ENCODE measurements at places on chromosomes 6 and 20.

- peak; percentile 20 for DNase-seq
Observed at GRCh38 chr20:9147547-9148024, 78.7 kb downstream of the PLCB4 start.

DNA sequence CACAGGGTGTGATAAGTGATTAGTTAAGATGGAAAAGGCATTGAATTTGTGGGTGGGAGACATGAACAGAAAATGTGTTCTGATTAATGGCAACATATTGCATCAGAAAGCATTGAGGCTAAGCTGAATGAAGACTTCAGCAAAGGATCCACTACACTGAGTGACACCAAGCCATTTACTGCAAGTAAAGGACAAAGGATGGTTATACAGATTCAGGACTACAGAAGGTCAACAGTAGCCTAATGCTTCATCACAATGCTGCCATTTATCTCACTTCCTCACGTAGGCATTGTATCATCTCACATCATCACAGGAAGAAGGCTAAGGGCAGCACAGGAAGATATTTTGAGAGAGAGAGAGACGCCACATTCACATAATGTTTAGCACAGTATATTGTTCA, 398.2 kb downstream of the COL12A1 start:
- DNase-seq: no peak

GRCh38 chr6:92289831-92290230, 1129.5 kb downstream of the EPHA7 start:
- DNase-seq: no peak

GRCh38 chr6:157880534-157880933, 57.5 kb downstream of the SNX9 start:
- DNase-seq: no peak

GRCh38 chr6:8731874-8732273, 296.5 kb upstream of the SLC35B3 start:
- DNase-seq: no peak

DNA sequence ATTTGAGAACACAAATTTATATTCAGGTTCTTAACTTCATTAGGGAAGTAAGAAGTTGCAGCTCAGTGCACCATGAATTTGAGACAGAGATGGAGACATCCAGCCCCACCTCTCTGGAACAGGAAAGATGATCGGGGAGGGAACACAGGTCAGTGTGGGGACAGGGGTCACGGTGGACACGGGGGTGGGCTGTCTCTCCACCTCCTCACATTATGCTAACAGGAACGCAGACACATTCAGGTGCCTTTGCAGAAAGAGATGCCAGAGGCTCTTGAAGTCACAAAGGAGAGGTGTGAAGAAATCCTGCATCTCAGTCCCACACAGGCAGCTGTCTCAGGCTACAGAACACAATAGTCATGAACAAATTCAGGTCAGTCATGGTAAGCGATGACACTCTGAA, 3.1 kb downstream of the HLA-C start:
- no peak for DNase-seq

GRCh38 chr20:10093087-10093591, 58.4 kb downstream of the ANKEF1 start:
- DNase-seq: peak; percentile 47

DNA sequence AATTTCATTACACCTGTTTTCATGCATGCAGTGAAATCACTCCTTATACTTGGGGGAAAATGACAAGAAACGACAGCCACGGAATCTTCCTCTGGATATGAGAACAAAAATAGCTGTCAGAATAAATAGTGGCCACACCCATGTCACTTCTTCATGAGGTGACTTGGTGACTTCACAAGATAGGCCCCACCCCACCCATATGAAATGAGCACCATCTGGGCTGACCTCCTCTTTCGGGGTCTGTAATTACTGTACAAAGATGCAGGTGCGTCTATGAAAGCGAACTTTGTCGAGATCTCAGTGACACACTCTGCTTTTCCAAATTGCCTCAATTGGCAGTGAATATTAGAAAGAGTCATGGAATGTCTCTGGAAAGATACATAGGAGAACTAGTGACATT, 184.2 kb upstream of the CCN2 start:
- no peak for DNase-seq

- DNase-seq: no peak
Observed at GRCh38 chr6:21653905-21654304, 60.4 kb downstream of the SOX4 start.

GRCh38 chr20:33702861-33703260, 16.7 kb upstream of the E2F1 start:
- DNase-seq: no peak

DNA sequence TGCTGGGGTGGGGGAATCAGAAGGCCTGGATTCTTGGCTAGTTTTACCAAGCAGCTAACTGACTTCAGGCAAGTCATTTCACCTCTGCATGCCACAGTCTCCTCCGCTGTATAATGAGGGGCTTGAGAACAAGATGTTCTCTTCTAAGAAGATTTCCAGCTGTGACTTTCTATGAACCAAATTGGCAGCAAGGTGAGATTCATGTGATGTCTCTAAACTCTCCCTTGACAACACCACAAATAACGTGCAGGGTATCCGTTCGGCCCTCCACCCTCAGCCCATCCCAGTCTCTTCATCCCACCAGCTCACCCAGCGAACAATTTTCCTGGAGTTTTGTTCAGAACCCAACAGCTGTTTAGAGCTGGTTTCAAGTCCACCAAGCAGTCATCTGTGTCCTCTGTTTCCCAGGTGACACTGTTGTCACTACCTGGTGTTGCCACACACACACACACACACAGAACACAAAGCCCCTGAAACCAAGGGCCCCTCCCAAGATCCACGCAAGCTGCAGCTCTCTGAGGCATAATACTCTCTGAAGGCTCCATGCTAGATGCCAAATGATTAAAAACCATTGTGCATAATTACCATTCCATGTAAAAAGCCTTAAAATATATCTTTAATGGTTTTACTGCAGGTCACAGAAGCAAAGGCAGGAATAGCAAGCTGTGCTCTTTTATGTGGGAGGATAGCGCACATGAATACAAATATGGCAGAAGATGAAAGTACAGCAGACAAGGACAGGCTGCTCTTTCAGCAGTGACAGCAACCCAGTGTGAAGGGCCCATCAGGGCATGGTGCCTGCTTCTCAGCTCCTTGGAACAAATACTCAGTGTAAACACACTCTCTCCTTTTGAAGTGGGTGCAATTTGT, 48.2 kb downstream of the ARHGAP18 start:
- DNase-seq: no peak

DNA sequence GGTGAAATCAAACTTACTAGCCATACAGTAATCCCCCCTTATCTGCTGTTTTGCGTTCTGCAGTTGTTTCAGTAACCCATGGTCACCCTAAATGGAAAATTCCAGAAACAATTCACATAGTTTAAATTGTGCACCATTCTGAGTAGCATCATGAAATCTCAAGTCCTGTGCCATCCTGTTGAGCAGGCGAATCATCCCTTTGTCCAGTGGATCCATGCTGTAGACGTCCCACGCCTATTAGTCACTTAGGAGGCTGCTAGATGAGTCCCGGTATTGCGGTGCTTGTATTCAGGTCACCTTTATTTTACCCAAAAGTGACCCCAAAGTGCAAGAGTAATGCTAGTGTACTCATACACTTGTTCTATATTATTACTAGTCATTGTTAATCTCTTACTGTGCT, 46.4 kb downstream of the HECA start:
- no peak for DNase-seq

- no peak for DNase-seq
Observed at GRCh38 chr6:151655099-151655498, 152.4 kb upstream of the ESR1 start.

GRCh38 chr6:116206231-116206903, 47.5 kb downstream of the TSPYL4 start:
- peak; percentile 27 for DNase-seq

- no peak for DNase-seq
Observed at GRCh38 chr6:33213166-33213988, 5.1 kb downstream of the RING1 start.

GRCh38 chr20:24683676-24684075, 214.2 kb downstream of the SYNDIG1 start:
- peak; percentile 28 for DNase-seq

DNA sequence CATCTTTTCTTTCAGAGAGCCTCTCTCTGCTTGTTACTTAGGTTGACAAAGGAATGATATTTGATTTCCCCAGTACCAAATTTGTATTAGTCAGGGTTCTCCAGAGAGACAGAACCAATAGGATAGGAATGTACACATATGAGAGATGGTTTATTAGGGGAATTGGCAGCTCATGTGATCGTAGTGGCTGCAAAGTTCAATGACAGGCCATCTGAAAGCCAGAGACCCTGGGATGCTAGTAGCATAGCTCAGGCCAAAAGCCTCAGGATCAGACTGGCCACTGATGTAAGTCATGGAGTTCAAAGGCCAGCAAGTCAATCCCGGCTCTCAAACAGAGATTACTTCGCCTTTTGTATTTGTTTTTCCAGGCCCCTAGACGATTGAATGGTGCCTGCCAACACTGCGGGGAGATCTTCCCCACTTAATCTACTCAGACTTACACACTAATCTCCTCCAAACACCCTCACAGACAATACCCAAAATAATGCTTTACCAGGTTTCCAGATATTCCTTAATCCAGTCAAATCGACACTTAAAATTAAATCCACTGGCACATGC, 215.5 kb downstream of the ALDH8A1 start:
- DNase-seq: no peak

DNA sequence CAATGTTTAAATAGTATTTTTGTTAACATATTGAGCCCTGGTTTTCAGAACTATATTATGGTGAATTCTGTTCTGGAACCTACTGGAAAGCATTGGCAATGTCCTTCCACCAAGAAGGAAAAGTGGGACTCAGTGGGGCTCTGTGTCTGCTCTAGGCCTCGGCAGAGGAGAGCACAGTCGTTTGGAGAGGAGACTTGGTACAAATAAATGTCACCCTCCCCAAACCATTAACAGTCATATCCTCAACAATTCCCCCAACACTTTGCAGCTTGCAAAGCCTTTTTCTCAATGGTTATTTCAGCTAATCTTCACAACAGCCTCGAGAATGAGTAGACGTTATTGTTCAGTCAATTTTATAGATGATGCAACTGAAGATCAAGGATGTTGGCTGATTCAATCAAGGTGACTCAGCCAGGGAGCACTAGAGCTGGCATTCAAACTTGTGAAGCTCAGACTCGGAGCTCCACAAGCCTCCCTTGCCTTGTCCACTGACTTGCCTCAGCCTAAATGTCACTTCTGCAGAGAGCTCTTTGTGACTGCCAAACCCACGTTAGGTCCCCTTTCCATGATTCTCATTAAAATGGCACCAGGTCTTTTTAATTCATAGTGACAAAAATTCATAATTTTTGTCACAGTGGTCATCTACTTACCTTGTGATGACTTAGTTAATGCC, 60.6 kb downstream of the TOX2 start:
- DNase-seq: peak; percentile 96

DNA sequence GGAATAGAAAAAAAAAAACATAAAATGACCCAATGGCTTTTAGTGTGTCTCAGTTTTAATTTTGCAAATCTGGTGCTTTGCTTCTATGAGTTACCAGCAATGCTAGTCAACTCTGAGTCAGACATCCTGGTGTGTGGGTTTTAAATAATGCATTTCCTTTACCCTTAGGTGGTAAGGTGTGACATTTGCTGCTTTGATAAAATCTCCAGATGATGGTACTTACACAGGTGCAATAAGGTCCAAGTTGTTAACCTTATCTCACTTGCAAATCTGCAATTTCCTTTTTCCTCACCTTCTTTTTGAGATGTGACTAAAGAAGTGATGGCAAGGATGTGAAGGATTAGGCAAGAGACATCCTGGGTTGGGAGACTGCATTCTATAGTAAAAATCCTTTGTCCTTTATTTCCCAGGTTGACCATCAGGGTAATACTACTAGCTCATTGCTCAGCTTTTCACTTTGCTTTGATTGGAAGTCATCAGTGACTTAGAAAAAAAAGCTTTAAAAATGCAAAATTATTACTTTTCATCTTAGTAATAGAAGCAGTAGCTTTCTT, 818.5 kb upstream of the FLRT3 start:
- no peak for DNase-seq

DNA sequence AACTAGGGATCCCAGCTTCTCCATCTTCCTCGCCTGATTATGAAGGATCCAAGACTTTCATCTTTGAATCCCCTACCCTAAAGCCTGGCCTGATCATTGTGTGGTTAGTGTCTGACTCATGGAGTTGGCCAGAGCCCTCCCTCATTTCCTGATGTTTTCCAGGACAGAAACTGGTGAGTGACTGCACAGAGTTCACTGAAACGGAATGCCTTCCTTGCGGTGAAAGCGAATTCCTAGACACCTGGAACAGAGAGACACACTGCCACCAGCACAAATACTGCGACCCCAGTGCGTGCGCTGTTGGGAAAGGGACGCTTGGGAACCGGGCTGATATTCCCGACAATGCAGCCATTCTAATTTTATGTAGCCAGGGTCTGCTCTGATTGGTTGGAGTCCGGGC, 4.0 kb downstream of the CD40 start:
- peak; percentile 63 for DNase-seq

DNA sequence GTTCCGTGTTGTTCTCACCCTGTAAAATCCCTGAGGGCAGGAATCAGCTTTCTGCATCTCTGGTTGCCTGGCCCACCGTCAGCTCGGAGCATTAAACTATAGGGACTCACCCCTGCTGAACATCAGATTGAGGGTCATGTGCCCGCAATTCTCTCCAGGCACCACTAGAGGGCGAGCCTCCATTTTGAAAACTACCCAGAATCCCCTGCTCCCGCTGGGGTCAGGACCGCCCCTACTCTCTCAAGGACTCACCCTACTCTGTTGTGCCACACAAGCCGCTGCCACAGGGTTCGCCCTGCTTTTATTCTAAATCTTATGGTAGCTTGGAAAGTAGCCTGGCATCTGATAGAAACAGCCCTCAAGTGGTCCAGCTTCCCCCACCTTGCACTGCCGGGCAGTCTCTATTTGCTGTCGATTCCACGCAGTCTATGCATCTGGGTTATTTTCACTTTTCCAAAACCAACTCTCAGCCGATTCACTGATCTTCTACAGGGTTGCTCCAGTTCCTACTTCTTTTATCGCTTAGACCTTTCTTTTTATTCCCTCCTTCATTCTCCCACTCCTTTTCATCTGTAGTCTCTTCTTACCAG, 244.1 kb upstream of the QKI start:
- no peak for DNase-seq

- DNase-seq: peak; percentile 92
Observed at GRCh38 chr6:140051521-140052512, 677.4 kb upstream of the CITED2 start.

DNA sequence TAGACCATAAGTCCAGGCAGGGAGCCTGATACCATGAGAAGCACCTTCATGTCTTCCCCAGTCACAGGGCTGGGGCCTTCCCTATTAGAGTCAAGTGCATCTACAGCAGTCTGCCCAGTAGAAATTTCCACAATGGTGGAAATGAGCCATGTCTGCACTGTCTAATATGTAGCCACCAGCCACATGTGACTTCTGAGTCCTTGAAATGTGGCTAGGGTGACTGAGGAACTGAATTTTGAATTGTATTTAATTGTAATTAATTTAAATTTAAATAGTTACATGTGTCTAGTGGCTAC, 300.2 kb downstream of the CLIC5 start:
- DNase-seq: no peak

GRCh38 chr6:36920049-36920448, 34.3 kb downstream of the C6orf89 start:
- no peak for DNase-seq

GRCh38 chr6:49550492-49551077, at the start of gene C6orf141:
C6orf141 (plus strand) TSS chr6:49550668; CDS start chr6:49550793, 125 bp downstream.
- DNase-seq: no peak

All from fibroblast of the aortic adventitia (primary cell).